ENCODE measurements at places on chromosomes 4 and X.
A peak's percentile ranks its signal among the peaks of the same experiment; 100 is the strongest.

GRCh38 chrX:99722094-99722493 is 688.0 kb downstream of the PCDH19 start:
- DNase-seq = no peak

DNA sequence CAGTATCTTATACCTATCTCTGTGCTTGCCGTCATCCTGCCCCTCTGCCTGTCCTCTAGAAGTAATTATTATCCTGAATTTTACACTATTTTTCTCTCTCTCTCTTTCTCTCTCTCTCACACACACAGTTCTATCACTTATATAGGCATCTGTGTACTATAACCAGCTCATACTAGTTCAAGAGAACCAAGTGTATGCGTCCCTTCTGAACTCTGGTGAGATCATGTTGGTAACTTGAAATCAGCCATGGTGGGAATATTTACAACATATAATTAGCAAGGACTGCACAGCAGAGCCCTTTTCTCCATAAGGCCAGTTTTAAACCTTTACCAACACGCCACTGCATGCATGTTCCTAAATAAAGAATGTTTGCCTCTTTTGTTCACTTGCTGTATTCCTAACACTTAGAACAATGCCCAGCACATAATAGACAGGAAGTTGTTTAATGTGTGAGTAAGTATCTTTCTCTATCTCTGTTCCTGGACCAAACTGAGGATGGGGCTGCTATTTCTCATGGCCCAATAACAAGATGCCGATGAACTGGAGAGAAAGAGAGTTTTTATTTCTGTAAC is 51.1 kb upstream of the IL21 start:
- DNase-seq = no peak

GRCh38 chrX:69021141-69021960 is 143.9 kb downstream of the PJA1 start:
- DNase-seq = no peak

DNA sequence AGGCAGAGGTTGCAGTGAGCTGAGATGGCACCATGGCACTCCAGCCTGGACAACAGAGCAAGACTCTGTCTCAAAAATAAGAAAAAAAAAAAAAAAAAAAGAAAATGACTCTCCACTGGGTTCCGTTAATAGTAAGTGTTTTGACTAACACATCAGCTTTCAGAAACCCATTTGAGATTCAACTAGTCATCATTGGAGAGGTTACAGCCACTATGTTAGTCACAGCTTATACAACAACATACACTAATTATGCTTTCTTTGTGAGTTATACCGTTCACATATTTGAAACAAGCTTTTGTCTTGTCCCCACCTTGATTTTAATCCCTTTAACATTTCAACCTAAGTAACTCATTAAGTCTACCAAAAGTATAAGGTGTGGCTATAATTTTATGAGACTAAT is 48.2 kb downstream of the HADH start:
- DNase-seq = no peak

GRCh38 chr4:6749340-6750171 is 33.0 kb upstream of the KIAA0232 start:
- peak; percentile 73 for DNase-seq

GRCh38 chrX:35016051-35016450 is 73.5 kb downstream of the FAM47B start:
- DNase-seq = no peak

DNA sequence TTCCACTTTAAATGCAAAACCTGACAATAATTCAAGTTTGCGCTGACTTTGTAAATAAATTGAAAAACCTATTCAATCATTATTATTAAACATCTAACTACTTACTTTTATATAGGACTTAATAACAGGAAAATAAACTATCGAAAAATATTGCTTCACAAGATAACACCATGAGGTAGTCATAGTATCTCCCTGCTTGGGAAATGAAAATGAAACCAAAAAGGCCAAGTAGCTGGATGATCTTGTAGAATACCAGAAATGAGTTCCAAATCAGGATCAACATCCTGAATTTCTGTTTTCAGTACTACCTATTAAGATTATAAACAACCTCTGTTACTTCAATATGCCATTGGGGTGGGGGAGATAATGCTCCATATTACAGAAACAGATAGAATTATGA is 58.9 kb downstream of the CHIC2 start:
- DNase-seq = no peak

DNA sequence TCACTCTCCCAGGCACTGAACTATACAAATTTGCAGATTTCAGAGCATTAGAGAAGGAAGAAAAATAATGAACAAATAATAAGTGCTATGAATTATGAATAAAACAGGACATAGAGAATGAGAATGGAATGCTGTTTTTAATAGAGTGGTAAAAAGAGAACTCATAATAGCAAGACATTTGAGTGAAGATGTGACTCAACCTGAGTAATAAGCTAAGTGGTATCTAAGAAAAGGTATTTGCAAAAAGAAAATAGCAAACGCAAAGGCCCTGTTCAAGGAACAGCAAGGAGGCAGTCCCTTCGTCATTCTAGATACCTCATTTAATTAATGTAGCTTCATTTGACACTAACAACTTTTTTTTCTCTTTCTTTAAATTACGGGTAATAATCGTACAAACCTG is 1910.0 kb upstream of the TENM3 start:
- DNase-seq = no peak

DNA sequence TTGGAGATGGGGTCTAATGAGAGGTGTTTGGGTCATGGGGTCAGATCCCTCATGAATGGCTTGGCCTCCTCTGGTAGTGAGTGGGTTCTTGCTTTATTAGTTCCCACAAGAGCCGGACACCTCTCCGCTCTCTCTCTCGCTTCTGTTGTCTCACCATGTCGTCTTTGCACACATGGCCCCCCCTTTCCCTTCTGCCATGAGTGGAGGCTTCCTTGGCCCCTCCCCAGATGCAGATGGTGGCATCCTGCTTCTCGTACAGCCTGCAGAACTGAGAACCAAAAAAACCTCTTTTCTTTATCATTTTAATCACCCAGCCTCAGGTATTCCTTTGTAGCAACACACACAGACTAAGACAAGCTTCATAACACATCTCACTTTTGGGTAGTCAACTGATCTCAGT is 49.6 kb upstream of the SPRY1 start:
- no peak for DNase-seq

DNA sequence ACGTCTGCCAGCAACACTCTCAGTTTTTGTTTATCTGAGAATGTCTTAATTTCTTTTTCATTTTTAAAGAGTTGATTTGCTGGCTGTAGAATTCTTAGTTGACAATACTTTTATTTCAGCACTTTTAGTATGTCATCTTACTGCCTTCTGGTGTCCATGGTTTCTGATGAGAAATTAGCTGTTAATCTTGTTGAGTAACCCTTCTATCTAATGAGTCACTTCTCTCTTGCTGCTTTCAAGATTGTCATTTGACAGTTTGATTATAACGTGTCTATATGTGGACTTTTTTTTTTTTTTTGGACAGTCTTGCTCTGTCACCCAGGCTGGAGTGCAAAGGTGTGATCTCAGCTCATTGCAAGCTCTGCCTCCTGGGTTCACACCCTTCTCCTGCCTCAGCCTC is 24.0 kb upstream of the TMEM255A start:
- DNase-seq = no peak
